ENCODE measurements at places on chromosomes 6 and 20.
A peak's percentile ranks its signal among the peaks of the same experiment; 100 is the strongest.

DNA sequence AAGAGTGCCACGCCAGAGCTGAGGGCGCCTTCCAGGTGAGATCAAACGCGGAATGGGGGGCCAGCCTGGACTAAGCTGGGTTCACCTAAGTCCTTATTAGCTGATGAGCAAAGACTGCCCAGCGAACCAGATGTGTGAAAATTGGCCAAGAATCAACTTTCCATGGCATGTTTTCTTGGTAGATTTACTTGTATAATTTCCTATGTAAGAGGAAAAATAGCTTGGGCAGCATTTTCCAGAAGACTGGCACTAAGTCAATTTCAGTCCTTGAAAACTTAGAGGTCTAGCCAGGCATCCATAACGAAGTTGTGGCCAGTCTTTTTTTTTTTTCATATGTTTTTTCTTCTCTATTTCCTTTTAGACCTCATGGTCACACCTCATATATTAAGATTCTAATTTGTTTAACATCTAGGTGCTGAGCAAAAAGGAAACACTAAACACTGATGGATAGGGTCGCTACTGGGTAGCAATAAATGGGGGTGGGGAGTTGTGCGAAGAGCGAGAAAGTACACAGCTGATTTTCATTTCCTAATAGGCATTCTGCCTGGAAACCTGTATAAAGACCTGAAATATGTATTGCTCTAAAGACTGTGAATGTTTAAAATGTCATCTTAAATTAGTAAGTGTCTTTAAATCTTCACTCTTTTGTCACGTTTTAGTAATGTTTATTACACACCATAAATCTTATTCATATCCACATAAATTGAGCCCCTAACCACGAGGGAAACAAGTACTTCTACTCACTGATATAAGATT is 188.8 kb downstream of the CD83 start:
- DNase-seq: no peak

DNA sequence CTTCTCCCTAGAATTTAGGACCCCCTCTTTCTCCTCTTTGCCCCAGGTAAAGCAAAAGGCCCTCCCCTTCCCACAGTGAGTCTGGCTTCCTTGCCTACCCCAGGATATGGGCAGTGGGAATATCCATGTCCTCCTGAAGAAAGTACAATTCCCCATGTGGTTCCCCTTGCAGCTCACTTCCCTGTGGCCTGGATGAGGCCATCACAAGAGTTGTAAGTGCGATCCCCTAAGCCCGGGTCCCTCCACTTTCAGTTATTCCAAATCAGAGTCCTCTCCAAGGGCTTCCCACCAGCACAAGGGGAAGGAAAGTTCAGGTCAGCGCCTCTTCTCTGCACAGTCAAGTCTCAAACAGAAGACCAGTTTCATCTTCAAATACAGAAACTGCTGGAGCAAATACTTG is 10.2 kb upstream of the PTPN1 start:
- DNase-seq: no peak

- DNase-seq: no peak
These were observed 252.8 kb downstream of the TMEM242 start for GRCh38 chr6:157070403-157071107.

GRCh38 chr6:33874136-33874760 is 70.4 kb upstream of the MLN start:
- DNase-seq: no peak

GRCh38 chr6:143040018-143040417 is 20.7 kb upstream of the AIG1 start:
- no peak for DNase-seq

DNA sequence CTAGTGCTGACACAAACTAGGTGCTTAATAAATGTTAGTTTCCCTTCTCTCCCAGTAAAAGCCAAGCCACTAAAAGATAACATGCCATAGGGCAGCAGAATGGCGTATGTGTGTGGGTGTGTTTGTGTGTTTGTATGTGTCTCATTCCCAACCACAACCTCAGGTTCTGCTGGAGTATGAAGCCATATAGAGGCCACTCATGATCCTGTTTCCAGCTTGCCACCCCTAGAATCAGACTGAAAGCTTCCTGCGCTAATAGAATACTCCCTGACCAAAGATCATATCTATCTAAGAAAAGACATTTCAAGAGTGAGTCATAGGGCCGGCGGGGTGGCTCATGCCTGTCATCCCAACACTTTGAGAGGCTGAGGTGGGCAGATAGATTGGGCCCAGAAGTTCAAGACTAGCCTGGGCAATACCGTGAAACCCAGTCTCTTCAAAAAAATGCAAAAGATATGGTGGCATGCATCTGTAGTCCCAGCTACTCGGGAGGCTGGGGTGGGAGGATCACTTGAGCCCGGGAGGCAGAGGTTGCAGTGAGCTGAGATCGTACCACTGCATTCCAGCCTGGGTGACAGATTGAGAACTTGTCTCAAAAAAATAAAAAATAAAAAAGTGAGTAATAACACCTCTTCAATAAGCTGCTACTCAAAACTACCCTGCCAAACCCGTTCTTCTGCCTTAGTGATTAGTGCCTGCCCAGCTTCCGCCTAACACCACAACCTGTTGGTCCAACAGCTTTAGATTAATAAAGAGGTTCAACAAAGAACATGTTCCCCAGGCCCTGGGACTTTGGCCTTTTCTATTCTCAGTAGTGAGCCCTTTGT is 11.8 kb upstream of the SNRPC start:
- peak; percentile 68 for DNase-seq

DNA sequence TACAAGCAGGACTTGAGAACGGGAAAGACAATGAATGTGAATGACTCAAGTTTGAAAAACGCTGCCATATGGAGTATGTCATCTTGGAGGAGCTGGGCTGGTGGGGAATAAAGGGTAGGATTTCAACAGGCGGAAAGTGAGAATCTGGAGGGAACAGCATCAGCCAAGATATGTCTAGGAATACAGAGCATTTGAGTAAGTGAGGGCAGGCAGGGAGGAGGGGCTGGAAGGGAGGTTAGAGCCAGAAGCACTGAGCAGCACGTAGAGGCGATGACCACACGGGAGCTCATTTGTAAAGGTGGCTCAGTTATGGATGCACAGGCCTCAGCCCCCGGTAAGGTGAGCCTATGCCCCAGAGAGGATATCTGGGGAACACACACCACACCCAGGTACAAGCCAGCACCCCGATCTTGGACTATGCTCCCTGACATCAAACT is 115.1 kb downstream of the ZMYND8 start:
- peak; percentile 23 for DNase-seq

GRCh38 chr6:159788276-159788675 is 1.1 kb downstream of the TCP1 start:
- no peak for DNase-seq

- no peak for DNase-seq
These were observed 87.1 kb downstream of the ZDHHC14 start for GRCh38 chr6:157468054-157468453.

DNA sequence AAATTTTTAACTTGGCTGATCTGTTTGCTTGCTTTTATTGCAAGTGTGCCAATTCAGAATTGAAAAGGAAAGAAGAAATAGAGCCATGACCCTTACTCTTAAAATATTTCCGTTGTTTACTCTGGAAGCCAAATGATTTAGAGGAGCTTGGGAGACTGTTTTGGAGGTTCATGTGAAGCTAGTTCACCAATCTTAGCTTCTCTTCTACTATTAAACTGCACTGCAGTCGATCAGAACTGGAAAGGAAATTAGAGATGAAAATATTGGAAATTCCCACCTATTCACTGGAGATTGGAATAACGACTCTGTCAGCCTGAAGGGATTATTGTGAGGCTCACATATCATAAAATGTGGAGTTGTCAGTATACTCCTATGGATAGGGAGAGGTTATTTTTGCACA is 81.8 kb downstream of the MLIP start:
- DNase-seq: no peak

DNA sequence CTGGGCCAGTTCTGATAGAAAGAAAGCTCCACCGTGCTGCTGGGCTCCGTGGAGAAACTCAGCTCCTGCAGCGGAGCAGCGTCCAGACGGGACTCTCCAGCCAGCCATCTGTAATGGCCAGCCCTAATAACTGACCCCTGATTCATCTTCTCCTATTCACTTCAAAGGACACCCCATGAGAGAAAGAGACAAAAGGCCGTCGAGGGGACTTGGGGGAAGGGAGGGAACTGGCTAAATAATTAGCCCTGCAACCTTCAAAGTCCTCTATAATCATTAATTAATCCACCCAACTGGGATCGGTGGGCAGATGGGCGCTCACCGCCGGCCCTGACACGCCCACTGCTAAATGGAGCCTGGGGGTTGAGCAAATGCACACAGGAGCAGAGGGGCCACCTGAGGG is 512.4 kb downstream of the CD83 start:
- no peak for DNase-seq

- DNase-seq: no peak
These were observed 25.3 kb downstream of the CTCFL start for GRCh38 chr20:57499676-57500075.

DNA sequence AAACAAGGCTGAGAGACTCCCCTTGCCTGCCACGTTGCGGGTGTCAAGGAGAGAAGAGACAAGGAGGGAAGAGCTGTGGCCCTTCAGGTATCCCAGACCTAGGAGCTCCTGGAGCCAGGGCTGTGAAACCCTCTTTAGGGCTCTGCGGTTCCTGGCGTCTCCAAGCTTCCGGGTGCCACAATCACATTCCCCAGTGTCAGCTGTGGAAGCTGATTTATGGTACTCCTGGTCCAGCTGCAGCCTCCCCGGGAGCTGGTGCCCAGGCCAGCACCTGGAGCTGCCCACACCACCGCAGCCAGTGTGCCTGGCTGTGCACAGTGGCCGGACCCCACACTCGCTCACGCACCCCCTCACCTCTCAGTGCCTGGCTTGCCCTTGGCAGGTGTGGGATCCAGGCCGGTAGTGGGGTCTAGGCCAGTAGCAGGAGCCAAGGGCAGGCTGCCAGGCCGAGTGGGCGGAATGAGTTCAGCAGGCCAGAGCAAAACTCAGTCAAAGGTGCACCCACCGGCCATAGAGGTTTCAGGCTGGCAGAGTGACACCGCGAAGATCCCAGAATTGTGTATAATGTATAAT is 58.9 kb upstream of the L3MBTL3 start:
- no peak for DNase-seq

DNA sequence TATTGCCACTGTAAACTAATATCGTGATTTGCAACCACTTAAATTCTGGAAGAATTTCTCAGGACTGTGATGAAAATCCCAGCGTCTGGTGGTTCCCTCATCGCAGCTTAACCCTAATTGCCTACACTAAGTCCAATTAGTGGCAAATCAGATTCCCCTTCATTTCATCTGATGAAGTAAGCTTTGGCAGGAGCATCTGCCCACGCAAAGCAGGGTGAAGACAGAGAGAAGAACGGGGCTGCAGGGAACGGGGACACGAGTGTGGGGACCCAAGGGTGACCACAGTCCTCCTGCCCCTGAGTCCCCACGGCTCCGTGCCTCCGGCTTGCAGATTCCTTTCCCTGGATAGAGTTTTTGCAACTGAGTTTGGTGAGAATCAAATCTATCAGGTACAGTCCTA is 159.5 kb downstream of the LY86 start:
- DNase-seq: no peak

- no peak for DNase-seq
These were observed 84.4 kb downstream of the PLCG1 start for GRCh38 chr20:41221614-41222218.

DNA sequence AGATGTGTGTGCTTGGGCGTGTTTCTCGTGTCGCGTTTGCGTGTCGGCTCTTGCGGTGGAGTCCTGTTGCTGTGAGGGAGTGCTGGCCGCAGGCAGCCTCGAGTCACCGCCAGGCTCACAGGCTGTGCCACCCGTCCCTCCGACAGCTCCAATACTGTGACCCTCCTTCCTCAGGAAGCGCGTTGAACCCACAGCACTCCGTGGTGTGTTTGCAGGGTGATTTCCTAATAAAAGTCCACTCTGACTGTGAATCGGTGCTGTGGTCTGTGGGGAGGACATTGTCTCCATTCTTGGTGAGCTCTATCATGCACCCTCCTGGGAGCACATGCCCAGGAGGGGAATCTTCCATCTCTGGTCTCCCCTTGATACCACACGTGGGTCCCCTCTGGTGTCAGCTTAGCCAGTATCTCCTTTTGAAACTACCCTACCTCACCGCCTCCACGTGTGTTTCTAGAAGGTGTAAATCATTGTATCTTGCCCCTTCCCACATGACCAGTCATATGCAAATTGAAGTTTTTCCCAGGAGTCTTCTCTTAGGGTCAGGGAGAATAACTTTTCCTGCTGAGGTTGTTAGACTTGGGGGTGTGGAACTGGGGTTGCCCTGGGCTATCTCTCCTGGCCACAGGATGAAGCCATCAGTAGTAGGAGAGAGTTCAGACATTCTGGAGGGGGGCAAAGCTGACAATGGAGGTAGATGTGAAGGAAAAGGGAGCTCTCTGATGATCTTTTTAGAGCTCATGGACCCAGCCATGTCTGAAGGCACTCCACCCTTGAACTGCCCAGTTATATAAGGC is 13.3 kb upstream of the PCMTD2 start:
- no peak for DNase-seq

DNA sequence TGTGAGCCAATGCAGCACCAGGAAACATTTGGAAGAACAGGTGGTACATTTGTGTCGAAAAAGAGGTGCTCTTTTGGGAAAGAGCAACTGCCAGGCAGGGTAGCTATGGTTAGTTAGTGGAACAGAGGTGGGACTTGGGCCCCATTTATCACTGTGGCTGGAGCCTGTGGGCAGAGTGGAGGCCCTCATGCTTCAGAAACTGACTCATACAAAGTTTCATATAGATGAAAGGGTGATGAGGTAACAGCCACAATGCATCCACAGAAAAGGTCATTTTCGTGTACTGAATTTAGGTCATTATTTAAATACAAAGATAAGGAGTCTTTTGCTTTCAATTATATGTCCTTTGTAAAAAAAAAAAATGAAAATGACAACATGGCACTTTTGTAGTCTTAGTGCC is 76.4 kb upstream of the HS3ST5 start:
- no peak for DNase-seq

DNA sequence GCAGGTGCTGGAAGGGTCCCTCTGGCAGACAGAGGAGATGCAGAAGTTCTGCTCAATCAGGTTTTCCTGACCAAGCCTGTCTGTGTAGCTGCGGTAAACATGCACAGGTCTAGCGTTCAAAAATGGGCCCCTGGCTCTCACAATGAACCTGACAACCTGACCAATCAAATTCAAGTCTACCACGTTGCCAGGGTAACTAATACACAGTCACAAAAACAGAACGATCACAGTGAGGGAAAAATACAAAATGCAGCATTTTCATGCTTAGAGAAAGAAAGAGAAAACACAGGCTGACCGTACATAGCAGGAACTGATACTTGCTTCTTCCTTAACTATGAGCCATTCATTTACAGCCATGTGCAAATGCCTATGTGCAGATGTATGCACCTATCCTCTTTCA is 353.1 kb upstream of the TSHZ2 start:
- no peak for DNase-seq

GRCh38 chr20:21395666-21396598 is 1.4 kb downstream of the NKX2-4 start:
- DNase-seq: no peak

GRCh38 chr20:52346797-52347196 is 155.2 kb upstream of the ZFP64 start:
- no peak for DNase-seq

- DNase-seq: no peak
These were observed 141.2 kb upstream of the KCNG1 start for GRCh38 chr20:51163996-51164600.

DNA sequence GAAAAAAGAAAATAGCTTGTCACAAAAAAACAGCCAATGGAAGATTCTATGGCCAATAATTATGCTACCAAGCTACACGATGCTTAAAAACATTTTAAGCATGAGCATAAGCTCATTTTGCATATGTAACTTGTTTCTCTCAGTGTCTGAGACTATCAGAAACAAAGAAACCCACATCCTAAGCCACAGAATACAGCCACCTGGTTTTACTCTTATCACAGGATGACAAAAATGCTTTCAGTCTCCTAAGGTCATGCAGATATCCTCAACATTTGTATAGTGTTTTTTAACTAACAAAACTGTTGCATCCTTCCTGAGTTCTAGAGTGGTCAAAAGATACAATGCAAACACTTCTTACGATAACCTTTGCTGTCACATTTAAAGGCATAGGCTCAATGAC is 172.1 kb upstream of the RUNX2 start:
- DNase-seq: no peak

Measured in transverse colon (tissue), 4 donors.